ENCODE measurements at places on chromosomes 12 and 14.

DNA sequence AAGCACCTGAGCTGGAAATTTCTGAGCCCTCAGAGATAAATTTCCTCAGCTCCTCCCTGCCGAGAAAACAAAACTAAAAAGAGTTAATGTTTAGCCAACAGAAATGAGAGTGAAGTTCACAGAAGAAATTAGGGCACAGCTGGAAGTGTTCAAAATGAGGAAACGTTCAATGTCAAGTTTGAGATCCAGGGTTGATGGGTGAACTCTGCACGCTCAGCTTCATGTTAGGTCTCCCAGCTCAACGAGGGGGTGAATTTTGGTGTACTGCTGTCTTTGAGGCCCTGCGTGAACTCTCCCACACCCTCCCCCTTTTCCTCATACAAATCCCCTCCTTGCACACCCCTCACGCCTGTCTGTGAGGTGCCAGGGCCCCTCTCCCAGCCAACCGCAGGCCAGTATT is 13.3 kb upstream of the OAS3 start:
- DNase-seq: no peak

DNA sequence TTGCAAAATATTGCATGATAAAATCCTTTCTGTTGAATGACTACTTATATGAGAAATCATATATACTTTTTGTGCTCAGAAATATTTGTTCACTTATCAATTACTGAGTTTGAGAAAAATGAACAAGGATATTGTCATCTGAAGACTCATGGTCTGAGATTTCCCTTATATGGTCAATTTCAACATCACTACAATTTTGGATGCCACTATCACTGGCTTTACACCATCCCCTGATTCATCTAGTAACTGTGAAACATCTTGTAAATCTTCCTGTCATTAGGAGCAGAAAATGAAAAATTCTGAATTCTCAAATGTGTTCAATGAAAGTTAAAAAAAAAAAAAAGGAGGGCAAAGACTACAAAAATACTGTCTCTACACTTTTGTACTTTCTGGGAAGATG is 21.8 kb upstream of the GXYLT1 start:
- DNase-seq: no peak

DNA sequence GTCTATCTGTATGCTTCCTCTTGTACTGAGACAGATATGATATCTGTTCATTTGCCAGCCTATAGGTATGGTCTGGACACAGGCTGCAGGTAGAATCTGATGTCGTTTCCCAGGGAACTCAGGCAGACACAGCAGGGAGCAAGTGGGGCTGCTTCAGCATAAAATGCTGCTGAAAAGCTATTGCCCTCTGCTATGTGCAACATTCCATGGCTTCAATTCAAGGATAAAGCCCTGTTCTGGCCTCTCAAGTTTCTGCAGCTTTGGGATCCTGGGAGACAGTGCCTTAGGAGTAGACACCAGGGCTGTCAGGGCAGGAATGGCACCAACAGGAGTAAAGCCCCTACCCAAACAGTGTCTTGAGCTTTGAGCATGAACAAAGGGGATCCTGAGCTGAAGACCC is 173.5 kb downstream of the SLC41A2 start:
- no peak for DNase-seq

- no peak for DNase-seq
These were observed 16.5 kb downstream of the NINJ2 start for GRCh38 chr12:646442-647384.

DNA sequence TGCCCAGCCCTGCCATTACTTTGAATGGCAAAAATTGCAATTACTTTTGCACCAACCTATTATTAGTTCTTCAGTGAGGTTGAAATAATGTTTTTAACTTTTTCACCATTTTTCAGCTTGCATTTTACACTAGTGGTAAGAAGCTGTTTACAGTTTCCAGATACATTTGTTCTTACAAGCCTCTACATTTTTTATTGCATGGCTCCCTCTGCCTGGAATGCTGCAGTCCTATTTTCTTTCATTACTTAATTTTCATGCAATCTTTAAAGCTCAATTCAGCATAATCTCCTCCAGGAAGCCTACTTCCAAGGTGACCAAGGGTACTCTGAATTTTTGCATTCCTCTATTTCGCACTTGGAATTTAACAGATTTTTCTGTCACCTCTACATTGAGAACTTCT is 33.4 kb downstream of the CCER1 start:
- no peak for DNase-seq

DNA sequence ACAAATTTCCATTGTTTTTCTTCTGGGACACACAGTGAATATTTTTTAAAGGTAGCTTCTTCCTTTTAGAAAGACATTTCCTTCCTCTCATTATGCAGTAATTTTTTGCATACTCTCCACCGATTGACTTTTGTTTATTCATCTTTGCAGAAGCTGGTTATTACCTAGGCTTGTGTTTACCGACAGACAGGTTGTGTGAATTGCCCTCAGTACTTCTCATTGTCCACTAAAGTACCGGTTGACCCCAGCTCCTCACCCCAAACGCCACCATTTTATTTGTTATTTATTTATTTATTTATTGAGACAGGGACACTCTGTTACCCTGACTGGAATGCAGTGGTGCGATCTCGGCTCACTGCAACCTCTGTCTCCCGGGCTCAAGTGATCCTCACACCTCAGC is 63.4 kb upstream of the MYL2 start:
- DNase-seq: no peak

GRCh38 chr12:120286768-120287490 is 4.8 kb downstream of the RNU4-2 start:
- DNase-seq: no peak

Data from GM12891 (cell line).